Daoy (cell line): ENCODE measurements at places on chromosomes 11 and 22.

DNA sequence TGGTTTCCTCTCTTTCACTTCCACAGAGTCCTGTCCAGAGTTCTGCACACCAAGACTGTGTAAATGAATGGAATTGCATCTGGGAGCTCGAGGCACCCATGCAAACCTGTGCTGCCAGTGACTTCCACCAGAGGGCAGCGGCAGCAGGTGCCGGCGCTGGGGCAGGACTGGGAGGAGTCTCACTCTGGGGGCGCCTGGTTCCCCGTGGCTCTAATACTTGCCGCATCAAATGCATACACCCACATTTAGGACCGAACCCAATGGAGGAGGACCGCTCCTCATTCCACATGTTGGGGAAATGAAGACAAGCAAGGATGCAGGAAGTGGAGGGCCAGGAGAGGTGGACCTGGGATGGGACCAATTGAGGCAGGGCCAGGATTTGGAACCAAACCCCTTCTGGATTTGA lies 1.1 kb upstream of the CD6 start:
- DNase-seq: peak; percentile 52

GRCh38 chr11:46100670-46101069 lies 20.6 kb downstream of the PHF21A start:
- DNase-seq: no peak

- peak; percentile 1 for DNase-seq
These were observed 3.9 kb downstream of the MUS81 start for GRCh38 chr11:65863889-65864705.

DNA sequence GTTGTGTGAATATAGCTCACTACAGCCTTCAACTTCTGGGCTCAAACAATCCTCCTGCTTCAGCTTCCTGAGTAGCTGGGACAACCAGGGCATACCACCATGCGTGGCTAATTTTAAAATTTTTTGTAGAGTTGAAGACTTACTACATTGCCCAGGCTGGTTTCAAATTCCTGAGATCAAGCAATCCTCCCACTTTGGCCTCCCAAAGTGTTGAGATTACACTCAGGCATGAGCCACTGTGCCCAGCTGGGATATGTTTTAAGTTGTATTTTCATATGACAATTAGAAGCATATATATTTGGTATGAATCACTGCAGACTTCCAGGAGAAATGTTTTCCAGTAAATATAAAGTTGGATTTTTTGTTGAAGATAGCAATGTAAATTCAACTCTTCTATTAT lies 15.4 kb downstream of the DDX10 start:
- no peak for DNase-seq

DNA sequence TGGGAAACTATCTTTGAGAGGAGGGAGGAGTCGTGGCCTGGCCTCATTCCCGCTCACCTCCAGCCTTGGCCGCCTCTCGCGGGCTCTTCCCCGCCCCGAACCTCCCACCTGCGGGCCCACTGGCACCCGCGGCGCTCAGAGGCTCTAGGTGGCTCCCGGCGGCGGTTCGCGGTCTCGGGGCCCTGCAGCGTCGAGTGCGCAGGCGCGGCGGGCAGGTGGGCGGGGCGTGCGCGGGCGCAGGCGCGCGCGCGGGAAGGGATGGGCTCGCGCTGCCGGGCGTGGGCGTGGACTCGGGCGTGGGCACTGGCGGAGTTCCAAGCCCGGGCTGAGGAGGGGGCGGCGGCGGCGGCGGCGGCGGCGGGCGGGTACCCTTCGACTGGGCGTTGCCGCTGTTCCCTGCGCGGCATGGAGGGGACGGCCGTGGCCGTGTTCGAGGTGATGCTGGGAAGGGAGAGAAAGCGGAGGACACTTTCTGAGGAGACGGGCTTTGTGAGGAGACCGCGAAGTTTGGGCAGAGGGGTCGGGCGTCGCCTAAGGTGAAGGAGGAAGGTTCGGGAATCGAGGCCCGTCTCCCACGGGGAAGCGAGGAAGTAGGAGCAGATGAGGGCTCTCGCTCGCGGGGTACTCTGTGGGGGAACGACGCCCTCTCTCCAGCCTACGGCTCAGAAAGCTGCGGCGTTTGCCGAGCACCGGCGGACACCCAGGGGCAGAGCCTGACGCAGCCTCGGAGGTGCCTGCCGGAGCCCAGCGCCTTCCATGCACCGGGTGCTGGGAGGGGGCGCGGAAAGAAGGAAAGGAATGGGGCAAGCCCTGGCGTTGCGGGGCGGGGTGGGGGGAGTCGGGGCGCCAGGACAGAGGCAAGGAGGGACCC lies 15.7 kb upstream of the SPTBN2 start:
- peak; percentile 89 for DNase-seq

GRCh38 chr11:87290304-87290922 lies 252.7 kb downstream of the TMEM135 start:
- peak; percentile 13 for DNase-seq

- DNase-seq: no peak
These were observed 7.0 kb upstream of the DDX17 start for GRCh38 chr22:38513063-38513462.

DNA sequence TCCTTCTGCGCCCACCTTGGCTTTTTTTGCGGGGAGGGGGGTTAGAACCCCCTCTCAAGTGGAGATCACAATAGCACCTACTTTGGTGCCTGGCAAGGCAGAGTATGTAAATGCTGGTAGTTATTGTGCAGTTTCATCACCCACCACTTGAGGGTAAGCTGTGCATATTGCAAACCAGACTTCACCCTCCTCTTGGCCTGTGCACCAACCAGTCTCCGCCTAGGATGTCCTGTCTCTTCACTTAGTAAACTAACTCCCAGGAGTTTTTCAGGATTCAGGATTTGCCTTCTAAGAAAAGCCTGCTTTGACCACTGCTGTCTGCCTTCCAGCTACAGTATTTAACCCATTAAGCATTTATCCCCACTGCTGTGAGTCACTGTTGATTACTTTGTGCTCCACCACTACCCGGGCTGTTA lies 2.0 kb upstream of the UBXN1 start:
- DNase-seq: peak; percentile 64

DNA sequence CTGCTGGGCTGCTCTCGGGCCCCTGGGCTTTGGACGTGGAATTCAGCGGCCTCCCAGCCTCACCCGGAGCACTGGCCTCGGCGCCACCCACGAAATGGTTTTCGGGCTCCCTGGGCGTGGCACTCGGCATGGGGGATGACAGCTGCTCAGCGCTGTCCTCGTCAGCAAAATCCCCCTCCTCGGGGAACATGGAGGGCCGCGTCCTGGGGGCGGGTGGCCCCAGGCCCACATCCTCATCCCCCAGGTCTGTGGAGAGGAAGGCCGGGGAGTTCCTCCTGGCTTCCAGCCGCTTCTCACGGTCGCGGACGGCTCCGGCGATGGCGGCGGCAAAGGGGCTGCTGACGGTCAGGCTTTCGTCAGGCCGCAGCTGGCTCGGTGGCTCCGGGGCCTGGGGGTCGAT lies 88.4 kb downstream of the CTTN start:
- no peak for DNase-seq

GRCh38 chr11:121070951-121071845 lies 29.8 kb upstream of the TECTA start:
- DNase-seq: no peak

DNA sequence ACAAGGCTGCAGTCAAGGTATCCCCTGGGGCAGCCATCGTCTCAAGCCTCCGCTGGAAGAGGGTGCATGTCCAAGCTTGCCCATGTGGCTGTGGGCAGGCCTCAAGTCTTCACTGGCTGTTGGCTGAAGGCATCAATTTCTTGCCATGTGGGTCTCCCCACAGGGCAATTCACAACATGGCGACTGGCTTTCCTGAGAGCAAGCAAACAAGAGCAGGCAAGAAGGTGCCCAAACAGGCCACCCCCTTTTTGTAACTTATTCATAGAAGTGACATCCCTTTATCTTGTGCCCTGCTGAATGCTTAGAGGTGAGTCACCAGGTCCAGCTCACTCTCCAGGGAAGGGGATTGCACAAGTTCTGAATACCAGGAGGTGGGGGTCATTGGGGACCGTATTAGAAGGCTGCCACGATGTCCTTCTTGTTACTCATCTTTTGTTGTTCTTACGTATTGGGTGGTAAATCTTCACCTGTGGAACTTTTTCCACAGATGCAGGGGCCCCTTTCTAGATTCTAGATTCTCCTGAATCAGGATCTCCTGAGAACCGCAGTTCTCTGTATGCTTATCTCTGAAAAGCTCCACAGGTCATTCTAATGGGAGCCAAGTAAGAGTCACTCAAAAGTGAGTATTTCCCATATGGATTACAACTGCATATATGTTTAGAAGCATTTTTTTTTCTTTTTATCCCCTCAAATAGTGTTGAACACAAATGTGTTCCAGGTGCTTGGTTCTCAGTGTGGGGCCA lies 44.2 kb upstream of the MICAL2 start:
- DNase-seq: peak; percentile 94

- DNase-seq: no peak
These were observed 382.7 kb downstream of the METTL15 start for GRCh38 chr11:28490773-28491382.

DNA sequence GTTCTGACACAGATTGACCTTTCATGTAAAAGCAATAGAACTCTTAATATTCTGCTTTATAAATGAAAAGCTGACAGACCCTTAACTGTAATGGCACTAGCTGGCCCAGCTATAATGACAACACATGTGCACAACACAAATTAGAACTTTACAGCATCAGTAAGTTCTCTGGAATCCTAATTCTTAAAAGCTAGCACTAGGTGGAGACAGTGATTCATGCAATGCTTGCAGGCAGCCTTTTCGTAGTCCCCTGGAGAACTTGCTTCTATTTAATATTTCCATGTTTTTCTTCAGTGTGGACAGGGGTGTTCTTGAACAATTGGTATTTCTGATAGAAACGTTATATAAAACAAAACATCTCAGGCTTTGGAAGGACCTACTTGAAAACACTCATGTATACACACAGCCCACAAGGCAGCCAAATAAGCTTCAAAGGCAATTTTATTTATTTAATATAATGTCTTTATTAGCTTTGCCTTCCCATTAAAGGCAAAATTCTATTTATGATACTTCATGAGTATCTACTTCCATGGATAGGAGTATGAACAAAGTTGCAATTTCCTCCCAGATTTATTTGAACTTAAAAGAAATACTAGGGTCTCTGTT lies 374.3 kb upstream of the MPPED2 start:
- no peak for DNase-seq

DNA sequence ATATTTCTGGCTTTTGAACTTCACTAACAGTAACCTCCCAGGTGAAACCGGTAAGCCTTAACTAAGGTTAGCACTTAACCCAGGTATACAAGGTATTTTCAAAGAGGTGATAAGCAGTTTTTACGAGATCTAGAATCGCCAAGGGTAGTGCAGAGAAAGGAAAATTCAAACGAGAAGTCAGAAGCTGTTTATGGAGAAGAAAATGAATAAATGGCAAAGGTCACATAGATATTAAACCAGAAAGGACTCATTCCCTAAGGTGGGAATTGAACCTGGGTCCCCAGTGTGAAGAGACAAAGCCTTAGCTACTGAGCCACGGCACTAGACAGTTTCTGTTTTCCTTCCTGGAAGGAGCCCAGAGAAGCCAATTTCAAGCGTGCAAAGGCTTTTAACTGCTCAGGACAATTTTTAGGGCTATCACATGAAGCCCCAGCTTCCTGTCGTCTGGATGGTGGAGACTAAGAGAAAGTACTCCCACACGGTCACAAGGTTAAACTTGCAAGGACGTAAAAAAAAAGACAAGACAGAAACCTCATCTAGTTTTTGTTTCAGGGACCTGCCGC lies 5.7 kb upstream of the C1QTNF6 start:
- peak; percentile 79 for DNase-seq

GRCh38 chr11:121385688-121386087 lies 66.4 kb upstream of the SORL1 start:
- DNase-seq: no peak

GRCh38 chr11:131616481-131617140 lies 246.2 kb downstream of the NTM start:
- DNase-seq: no peak

DNA sequence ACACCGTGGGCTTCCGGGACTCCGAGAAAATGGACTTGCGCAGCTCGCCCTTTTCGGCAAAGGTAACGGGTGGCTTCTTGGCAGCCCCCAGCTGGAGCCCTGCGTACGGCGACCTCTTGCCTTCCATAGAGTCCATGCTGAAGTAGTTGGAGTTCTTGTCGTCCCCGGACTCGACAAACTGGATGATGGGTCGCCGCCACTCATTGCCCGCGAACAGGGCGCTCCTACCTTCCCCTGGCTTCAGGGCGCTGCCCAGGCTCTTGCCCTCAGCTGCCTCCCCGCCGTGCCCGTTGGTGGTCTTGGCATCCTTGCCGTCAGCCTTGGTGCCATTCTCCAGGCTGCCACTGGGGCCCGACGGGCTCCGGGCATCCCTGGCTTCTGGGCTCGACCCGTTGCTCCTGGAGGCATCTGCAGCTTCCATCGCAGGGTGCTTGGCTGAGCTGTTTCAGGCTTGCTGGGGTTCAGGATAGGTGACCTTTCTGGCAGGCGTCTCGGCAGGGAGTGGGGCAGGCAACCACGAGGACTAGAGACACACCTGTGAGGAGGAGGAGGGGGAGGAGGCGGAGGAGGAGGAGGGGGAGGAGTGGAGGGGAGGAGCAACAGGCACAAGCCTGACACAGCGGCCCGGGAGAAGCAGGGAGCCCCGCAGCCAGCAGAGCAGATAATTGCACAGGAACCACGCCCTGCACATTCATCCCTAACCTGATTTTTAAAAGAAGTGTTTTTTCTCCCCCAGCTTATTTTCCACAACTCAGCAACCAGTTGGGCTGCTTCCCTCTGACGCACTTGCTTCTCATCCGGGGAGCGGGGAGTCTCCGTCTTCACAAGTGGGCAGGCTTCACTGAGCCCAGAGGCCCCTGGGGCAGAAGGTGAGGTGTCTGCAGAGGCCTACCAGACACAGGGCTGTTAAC lies at the start of gene TRIM29:
Gene TRIM29 (minus strand): TSS at position 503 of the 911 bp plus-strand sequence. CDS start 82 bp downstream, at position 421.
- no peak for DNase-seq

GRCh38 chr11:85154294-85154693 lies 472.9 kb downstream of the DLG2 start:
- DNase-seq: no peak

DNA sequence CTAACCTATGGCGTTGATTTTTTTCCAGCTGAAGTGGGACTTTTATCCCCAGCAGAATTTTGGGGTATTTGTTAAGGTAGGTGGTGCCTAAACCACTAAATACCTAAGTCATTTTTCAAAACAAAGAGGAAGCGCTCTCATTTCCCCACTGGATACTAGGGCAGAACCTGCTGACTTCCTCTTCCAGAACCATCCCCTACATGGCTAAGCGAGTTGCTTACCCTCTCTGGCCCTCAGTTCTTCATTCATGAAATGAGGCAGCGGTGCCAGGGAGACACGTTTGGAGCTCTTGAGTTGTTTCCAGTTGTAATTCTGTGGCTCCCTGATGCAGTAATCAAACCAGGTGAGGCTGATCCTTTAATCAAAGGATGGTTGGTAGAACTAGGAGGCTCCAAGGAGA lies 10.0 kb upstream of the MTMR3 start:
- DNase-seq: no peak

- peak; percentile 93 for DNase-seq
These were observed 81.5 kb upstream of the PPARA start for GRCh38 chr22:46068593-46069491.

- no peak for DNase-seq
These were observed 47.1 kb upstream of the HORMAD2 start for GRCh38 chr22:30033137-30033536.

GRCh38 chr11:76601272-76601671 lies 69.3 kb downstream of the LRRC32 start:
- no peak for DNase-seq
